NCI-H460 (cell line): ENCODE measurements at places on chromosomes 11 and 22. TPM values are rescaled to one million over a fixed set of nuclear protein-coding genes. Genes with fewer than 3 reads are reported as not detected.

The C11orf52 gene
- 0.25 TPM in 1 of 2 replicates, not detected in the other for total RNA-seq

DNA sequence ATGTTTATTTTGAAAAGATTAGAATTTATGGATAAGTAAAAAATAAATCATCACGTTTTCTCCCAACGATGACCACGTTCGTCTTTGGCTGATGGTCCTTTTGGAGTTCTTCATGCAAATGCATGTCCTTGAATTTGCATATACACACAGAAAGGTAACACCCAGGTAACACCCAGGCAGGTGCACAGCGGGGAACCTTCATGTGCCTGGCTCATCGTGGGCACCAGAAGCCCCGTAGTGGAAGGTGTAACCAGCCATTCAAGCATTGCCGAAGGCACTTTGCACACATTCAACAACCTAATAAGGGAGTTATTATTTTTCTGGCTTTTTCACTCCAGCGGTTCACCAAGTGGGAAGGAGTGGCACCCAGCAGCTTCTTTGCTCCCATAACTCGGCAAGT is 404.6 kb downstream of the TBC1D22A start:
- DNase-seq: no peak

- no peak for DNase-seq
Measured at GRCh38 chr11:133987171-133987570, 30.4 kb upstream of the IGSF9B start.

- DNase-seq: no peak
Measured at GRCh38 chr11:30987819-30988218, 381.7 kb downstream of the DCDC1 start.

DNA sequence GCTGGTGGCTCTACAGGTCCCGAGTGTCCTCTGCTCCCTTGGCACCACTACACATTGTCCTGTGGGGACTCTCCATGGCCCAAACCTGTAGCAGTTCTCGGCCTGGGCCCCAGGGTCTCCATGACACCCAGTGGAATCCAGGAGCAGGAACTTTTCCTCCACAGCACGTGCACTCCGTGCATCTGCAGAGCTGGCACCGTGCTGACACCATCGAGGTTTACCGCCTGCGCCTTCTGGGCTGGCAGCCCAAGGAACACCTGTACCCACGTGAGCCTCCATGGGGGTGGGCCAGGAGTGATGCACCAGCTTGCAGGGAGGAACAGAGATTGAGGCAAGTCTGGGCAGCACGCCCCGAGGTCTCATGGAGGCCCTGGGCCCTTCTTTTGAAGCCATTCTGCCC is 25.2 kb downstream of the TSPAN32 start:
- no peak for DNase-seq

- DNase-seq: no peak
Measured at GRCh38 chr11:110492321-110492685, 62.6 kb downstream of the FDX1 start.
